ENCODE measurements at places on chromosomes 12 and 14.

DNA sequence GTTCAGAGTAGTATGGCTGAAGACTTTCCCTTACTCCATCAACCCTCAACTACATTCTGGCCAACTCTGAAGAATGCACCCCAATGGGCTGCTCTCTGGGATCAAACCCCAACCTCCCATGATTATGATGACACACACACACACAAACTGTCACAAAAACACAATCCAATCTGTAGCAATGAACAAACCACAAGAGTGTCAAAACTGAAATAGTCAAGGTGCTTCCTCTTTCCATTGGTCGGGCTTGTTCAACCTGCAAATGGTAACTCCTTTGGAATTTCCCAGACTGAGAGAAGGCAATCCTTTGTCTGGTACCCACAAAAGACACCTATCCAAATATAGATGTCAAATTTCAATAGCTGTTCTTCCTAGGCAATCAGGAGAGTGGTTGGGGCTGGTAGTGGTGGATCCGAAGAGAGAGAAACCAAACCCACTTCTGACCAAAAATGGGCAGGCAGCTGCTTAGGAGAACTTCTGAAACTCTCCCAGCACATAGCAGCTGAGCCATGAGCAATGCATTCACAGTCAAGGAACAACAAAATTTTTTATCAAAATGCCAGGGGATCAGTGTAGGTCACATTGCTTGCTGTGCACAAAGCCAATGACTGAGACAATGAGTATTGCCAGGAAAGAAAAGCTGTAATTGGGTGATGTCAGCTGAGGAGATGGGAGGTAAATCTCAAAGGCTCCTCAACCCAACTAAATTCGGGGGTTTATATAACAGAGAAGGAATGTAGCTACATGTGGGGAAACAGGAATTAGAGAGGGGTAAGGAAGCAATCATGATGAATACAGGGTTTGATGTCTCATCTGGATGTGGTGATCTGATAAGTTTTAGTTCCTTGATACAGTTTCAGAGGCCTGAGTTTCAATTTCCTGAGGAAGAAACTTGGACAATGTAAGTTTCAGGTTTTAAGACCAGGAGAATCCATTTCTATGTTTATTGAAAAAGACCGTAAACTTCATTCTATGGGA is 191.4 kb downstream of the KITLG start:
- DNase-seq, result no peak

GRCh38 chr14:38611928-38612327 is 356.0 kb upstream of the CLEC14A start:
- no peak for DNase-seq

DNA sequence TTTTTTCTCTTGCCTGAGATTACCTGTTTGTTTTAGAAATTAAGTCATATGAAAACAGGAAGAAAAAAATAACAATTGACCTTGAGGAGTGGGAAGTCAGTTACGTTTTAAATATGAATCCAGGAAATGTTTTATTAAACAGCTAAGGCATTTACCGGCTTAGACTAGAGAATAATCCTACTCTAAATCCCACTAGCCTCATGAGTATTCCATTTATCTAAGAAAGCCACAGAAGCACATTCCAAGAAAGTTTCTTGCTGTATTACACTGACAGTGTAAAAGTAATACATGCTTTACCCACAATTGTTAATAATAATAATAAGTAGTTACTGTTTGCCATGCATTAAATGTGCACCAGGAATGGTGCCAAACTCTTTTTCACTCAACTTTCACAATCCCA is 90.9 kb downstream of the BMP4 start:
- no peak for DNase-seq

GRCh38 chr14:78567343-78567742 is 397.2 kb downstream of the NRXN3 start:
- DNase-seq, result no peak

All from stimulated activated CD8-positive, alpha-beta memory T cell treated with anti-CD3 and anti-CD28 coated beads, Interleukin-4, amount 100 ng/mL, for 24 hours (primary cell).